ENCODE measurements at places on chromosomes 6 and 20. TPM values are rescaled to one million over a fixed set of nuclear protein-coding genes. Genes with fewer than 3 reads are reported as not detected.

DNA sequence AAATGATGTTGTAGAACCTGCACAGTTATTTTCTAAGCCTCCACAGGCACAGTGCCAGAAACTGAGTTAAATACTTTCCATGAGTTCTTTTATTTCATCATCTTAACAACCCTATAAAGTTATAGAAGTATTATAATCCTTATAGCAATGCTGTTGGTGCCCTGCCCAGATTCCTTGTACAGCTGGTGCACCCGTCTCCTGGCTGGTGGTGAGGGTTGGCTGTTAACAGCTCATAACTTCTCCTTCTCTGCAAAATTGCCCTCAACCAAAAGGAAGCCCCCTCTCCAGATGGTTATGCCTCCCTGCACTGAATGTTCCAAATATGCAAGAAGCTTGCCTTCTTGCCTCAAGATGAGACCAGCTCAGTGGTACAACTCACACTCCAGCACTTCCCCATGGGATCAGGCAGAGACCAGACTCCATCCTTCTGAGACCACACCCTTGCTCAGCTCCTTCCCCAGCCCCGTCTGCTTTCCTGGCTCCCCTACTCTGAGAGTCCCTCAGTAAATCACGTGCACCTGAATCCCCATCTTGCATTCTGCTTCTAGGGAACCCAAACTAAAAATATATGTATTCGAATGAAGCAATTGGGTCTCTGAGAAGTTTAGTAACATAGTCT lies 304.4 kb upstream of the PLCB4 start:
- H3K36me3 ChIP-seq = no peaks in the 10 kb centered on the region
- no peak overlapping the region for H3K4me3 ChIP-seq
- no peak overlapping the region for H3K27ac ChIP-seq
- no peaks in the 10 kb centered on the region for H3K4me1 ChIP-seq
- no peak for DNase-seq
- H3K27me3 ChIP-seq = no peaks in the 10 kb centered on the region

DNA sequence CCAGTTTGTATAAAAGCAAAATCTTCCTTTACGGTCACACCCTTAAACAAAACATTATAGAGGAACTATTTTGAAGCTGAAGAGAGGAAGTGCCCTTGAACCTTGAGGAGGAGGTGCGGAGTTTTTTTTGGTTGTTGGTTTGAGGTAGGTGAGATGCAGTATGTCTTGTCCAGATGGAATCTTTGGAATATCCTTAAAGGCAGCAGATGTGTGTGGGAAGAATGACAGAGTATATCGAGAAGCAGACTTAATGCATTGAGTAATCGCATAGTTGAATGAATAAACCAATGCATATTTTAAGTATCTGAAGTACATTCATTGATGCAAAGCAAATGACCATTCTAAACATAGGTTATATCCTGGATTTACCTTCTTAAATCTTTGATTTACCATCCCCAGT lies 49.9 kb downstream of the AIG1 start:
- no peak overlapping the region for H3K27ac ChIP-seq
- no peak for DNase-seq
- no peaks in the 10 kb centered on the region for H3K27me3 ChIP-seq
- no peak overlapping the region for H3K4me3 ChIP-seq

DNA sequence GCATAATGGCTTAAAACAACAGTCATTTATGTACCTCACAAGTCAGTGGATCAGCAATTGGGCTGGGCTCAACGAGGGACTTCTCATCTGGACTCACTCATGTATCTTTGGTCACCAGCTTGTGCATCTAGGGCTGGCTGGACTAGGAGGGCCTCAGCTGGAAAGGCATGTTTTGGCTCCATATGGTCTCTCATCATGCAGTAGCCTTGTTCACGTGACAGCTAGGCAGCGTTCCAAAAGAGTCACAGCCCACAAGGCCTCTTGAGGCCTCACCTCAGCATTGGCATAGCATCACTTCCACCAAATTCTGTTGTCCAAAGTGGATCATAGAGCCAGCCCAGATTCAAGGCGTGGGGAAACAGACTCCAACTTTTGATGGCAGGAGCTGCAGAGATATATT lies 110.1 kb downstream of the MAFB start:
- H3K27me3 ChIP-seq = no peaks in the 10 kb centered on the region
- H3K36me3 ChIP-seq = no peaks in the 10 kb centered on the region
- no peak overlapping the region for H3K4me3 ChIP-seq
- H3K4me1 ChIP-seq = no peaks in the 10 kb centered on the region

DNA sequence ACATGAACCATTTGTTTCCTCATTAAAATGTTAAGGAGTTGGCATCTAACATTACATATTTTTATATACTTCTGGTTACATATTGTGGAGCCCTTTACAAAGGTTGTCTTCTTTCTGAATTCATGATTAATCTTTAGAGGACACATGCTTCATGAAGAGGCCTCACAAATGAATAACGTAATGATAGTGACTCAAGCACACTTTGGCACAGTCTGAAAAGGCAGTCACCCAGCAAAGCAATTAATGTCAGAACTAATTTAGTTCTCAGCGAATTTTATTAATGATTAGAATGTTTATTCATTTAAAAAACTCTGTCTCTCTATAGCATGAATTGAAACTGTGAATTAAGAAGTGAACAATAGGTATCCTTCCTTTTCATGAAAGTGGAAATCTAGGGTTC lies 854.2 kb downstream of the PHF3 start:
- no peak for DNase-seq
- H3K4me1 ChIP-seq = no peaks in the 10 kb centered on the region
- no peaks in the 10 kb centered on the region for H3K27me3 ChIP-seq
- H3K36me3 ChIP-seq = no peaks in the 10 kb centered on the region
- H3K27ac ChIP-seq = no peak overlapping the region

GRCh38 chr6:55836945-55837344 lies 38.4 kb downstream of the BMP5 start:
- H3K4me1 ChIP-seq = peaks cover 29% of the 10 kb centered on the region
- no peaks in the 10 kb centered on the region for H3K36me3 ChIP-seq
- H3K4me3 ChIP-seq = no peak overlapping the region
- no peaks in the 10 kb centered on the region for H3K27me3 ChIP-seq
- DNase-seq = no peak

- H3K4me3 ChIP-seq = no peak overlapping the region
- no peak overlapping the region for H3K27ac ChIP-seq
- no peak for DNase-seq
- H3K36me3 ChIP-seq = peaks cover 70% of the 10 kb centered on the region
These were observed 13.8 kb downstream of the SYTL3 start for GRCh38 chr6:158663625-158664165.

DNA sequence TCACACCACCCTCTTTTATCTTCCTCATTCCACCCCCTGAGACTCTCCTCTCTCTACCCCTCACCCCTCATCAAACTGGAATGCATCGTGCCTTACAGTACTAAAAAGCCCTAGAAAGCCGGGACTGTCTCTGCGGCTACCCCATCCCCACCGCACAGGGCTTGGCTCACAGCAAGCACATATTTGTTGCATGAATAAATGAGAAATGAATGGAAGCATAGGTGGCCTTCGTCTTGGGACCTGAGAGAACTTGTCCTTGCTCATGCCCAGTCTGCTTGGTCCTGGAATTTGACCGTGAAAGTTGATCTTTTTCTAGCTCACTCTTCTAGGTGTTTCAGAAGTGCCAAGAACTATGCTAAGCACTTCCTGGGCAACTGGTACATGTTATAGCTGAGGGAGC lies 53.3 kb downstream of the APCDD1L start:
- H3K27ac ChIP-seq = peak overlapping the region; percentile 60
- H3K36me3 ChIP-seq = no peaks in the 10 kb centered on the region
- peaks cover 34% of the 10 kb centered on the region for H3K4me1 ChIP-seq
- peak; percentile 46 for DNase-seq

The C20orf202 gene
- not detected for total RNA-seq

The SSTR4 gene
- not detected for total RNA-seq

Measured in SJSA1 (cell line).